Stimulated activated CD4-positive, alpha-beta T cell treated with anti-CD3 and anti-CD28 coated beads, Interleukin-12 subunit alpha, Interleukin-12 subunit beta, amount 100 ng/mL, for 4 hours (primary cell): ENCODE measurements at places on chromosomes 12 and 14.
A peak's percentile ranks its signal among the peaks of the same experiment; 100 is the strongest.

DNA sequence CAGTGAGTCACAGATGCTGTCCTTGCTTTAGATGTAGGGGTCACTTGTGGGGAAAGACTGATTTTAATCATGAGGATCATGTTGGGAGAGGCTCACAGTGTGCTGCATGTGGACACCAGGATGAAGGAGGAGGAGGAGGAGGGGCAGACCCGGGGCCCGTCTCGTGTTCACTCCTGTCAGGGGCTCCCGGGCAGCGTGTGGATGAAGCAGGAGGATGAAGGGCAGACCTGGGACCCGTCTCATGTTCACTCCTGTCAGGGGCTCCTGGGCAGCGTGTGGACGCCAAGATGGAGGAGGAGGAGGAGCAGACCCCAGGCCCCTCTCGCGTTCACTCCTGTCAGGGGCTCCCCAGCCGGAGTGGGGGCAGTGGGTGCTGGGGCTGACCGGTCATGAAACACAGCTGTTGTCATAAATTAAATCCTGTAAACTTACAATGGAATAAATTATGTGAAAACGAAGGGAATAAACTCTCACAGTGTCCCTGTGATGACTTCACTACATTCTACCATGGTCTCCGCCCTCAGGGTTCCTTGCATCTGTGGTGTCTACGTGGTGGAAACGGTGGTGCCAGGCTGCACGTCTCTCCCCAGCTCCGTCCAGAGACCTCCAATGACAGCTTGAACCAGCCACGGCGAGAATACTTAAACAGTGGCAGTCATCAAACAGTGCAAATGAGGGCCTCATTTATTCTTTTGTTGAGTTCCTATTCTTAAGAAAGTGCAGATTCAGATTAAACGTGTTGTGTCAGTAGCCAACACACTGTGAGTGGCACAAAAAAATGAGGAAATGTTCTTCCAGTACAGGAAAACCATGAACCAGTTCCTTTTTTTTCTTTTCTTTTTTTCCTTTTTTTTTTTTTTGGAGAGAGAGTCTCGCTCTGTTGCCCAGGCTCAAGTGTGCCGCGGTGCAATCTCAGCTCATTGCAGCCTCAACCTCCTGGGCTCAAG lies 37.7 kb upstream of the SFSWAP start:
- DNase-seq = no peak

- no peak for DNase-seq
Measured at GRCh38 chr12:125092872-125093680, 27.8 kb downstream of the AACS start.

DNA sequence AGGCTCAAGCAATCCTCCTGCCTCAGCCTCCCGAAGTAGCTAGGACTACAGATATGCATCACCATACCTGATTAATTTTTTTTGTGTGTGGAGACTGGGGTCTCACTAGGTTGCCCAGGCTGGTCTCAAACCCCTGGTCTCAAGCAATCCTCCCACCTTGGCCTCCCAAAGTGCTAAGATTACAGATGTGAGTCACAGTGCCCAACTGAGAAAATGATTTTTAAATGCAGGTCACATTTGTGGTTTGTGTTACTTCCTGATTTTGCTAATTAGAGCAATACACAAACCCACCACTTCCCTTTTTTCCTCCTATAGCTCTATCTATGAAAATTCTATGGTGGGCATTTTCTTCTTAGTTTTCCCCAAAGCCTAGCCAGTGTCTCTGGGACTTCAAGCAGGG lies 45.5 kb upstream of the TMEM263 start:
- DNase-seq = no peak

DNA sequence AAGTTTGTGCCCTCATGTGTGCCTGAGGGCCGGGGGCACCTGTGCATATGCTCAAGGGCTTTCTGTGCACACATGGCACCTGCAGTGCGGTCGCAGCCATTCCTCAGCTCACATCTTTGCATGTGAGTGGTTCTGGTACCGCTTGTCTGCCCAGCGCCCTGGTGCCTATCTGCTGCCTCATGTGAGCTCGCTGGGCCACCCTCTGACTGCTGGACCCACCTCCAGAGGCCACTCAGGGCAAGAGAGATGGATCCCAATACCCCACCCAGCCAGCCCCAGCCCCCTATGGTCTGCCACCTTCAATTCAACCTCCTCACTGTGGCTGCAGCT lies 5.4 kb upstream of the AMN start:
- no peak for DNase-seq

- DNase-seq = no peak
Measured at GRCh38 chr12:51156245-51156765, 16.6 kb downstream of the TFCP2 start.

DNA sequence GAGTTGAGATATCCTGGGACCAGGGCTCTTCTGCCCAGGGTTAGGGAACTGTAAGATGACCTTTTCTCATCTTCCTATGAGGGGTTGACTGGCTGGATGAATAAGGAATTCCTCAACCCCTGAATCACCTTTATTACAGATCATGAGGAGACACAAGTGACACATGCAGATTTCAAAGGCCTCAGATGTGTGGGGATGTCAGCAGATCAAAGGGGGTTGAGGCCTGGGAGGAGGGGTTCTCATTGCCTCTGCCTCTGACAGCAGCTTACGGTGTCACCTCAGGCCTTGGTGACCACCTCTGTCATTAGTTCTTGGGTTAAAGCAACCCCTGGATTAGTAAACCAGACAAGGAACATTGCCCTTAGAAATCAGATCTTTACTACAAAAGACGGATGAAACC lies 2.1 kb upstream of the KRT72 start:
- no peak for DNase-seq

- DNase-seq = no peak
Measured at GRCh38 chr14:61641914-61642613, 53.2 kb upstream of the HIF1A start.

DNA sequence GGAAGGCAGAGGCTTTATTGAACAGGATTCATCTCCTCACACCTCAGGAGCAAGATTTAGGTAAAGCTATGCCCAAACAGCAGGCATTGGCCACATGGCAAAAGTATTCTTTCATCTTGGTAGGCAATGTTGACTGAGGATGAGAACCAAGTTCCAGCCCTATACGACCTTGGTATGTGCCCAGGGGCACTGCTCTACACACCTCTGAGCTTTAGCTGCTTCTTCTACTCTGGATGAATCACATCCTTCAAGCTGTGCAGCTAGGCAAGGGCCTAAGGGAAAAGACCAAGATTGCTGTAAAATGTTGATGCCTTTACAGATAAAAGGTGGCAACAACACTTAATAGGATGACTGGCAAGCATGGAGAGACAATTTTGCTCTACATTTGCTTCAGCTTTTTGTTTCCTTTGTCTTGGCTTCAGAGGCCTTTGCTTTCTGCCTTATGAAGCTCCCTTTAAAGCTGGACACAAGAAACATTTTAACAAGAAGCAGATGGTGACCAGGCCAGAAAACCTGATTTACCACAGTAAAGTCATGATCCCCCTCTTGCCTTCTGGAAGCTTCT lies 183.3 kb upstream of the KITLG start:
- no peak for DNase-seq

DNA sequence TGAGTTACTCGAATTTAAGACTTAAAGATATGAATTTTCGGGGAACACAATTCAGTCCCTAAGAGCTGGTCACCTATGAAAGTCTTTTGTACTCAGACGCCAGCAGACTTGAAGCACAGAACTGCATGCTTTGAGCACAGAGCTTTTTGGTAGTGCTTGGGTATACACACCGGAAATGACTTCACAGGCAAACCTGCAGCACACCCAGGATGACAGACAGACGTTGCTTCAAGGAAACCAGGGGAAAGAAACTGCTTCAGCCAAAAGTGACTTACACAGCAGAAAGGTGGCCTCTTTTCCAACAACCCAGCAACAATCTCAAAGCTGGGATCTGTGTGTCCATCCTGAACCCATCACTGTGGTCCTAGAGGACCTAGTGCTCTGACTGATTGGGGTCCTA lies 975.1 kb downstream of the AACS start:
- no peak for DNase-seq

GRCh38 chr12:45718306-45718705 lies 11.2 kb upstream of the ARID2 start:
- DNase-seq = no peak

- no peak for DNase-seq
Measured at GRCh38 chr12:109305547-109305946, 3.5 kb downstream of the FOXN4 start.

GRCh38 chr14:98181768-98182167 lies 1090.2 kb downstream of the BCL11B start:
- DNase-seq = no peak

- no peak for DNase-seq
Measured at GRCh38 chr12:1453810-1454209, 140.6 kb downstream of the FBXL14 start.

DNA sequence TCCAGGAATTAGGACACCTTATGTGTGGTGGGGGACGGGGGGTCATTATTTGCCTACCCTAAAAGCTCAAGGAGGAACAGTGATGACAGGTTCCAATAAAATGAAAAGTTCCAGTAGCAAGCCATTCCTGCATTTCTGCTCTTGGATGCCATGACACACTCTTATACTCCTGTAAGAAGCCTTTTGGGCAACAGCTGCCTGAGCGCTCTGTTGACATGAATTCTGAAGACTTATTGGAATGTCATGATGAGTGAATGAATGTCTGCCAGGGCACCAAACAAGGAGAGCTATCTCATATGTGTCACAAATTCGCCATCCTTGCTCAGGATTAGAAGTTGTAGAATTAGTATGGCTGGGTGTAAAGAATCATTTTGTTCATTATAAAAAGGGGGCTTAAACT lies 36.3 kb downstream of the PTGER2 start:
- DNase-seq = no peak

DNA sequence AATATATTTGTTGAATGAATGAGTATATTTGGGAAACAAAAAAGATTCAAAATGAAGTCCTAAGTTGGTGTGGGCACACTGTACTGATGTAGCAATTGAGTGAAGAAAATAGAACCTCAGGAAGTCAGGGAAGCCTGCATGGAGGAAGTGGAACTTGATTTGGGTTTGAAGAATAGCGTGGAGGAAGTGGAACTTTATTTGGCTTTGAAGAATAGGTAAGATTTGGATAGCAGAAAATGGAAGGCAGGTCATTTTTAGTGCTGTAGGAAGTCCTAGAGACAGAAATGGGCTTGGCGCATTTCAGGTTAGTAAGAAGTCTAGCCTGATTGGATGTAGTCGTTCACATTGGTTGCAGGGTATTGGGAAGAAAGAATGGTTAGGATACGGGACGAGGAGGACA lies 5.4 kb downstream of the C12orf75 start:
- DNase-seq = no peak

DNA sequence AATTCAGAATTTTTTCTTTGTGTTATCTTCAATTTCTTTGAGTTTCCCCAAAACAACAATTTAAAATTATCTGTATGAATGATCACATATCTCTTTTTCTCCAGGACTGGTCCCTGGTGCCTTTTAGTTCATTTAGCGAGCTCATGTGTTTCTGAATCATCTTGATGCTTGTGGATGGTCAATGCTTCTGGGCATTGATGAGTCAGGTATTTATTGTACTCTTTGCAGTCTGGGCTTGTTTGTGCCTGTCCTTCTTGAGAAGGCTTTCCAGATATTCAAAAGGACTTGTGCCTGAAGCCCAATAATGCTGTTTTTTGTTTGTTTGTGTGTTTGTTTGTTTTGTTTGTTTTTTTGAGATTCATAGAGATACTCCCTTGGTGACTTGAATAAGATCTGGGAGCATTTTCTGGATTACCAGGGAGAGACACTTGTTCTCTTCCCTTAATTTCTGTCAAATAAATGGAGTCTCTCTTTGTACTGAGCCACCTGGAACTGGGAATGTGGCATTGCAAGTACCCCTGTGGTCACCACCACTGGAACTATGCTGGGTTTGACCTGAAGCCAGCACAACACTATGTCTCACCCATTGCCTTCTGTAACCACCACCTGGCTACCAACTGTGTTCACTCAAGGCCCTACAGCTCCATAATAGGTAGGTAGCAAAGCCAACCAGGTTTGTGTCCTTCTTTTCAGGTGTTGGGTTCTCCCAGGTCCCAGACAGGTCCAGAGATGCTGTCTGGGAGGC lies 56.3 kb downstream of the SLC6A15 start:
- no peak for DNase-seq

DNA sequence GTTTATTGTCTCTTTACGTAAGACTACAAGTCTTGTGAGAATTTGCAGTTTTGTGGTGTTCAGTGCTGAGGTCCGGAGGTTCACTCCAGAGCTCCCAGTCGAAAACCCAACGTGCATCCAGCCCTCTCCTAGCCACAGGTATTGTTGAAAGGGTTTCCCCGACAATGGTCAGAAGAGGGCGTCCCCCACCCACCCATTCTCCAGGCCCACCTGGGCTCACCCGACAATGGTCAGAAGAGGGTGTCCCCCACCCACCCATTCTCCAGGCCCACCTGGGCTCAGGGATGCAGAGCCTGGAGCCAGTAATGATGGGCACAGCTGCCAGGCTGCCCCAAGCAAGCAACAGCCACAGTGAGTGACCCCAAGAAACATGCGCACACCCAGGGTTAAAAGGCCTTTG lies 126.8 kb upstream of the EVL start:
- DNase-seq = no peak

- DNase-seq = peak; percentile 22
Measured at GRCh38 chr14:99687284-99688209, 3.4 kb downstream of the CYP46A1 start.

GRCh38 chr14:25607192-25607591 lies 557.2 kb upstream of the STXBP6 start:
- DNase-seq = no peak

DNA sequence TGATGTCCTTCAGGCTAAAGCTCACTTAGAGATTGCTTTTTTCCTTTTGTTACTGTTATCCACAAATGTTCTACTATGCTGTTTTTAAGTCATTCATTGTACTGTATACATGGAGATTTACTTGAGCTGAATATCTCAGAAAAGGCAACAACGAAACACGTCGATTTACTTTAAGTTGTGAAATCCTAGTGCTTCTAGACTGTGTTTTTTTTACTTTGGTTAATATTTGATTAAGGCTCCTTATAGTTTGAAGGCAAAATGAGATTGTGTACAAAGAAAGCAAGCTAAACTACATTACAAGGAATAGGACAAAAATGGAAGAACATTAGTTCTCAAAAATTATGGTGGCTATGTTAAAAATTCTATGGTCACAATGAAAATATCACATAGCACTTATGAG lies 114.5 kb downstream of the SLC35F4 start:
- no peak for DNase-seq

DNA sequence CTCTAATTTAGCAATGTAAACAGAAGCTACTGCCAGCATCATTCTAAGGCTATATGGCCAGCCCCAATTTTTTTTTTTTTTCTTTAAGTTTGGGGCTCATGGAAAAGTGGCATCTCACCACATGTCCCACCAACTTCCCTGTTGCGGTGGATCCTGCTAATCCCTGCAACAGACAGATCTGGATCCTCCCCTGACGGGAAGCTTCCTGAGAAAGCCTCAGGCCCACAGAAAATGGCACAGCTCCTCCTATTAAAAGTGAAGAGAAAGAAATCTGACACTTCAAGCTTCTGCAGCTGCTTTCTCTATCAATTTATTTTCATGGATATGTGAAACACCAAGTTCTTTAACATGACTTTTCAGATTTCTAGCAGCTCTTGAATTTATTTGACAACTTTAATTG lies 433.8 kb upstream of the DCN start:
- DNase-seq = no peak

DNA sequence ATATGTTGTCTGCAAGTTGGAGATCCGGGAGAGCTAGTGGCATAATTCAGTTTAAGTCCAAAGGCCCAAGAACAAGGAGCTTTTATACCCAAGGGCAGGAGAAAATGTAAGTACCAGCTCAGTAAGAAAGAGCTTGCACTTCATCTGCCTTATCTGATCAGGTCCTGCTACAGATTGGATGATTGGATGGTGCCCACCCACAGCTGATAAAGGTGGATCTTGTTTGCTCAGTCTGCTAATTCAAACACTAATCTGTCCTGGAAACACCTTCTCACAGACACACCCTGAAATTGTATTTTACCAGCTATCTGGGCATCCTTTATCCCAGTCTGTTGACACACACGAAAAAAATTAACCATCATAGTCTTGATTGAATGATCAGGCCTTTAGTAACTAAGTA lies 230.7 kb upstream of the SLC16A7 start:
- DNase-seq = no peak
